ENCODE measurements at places on chromosomes 11 and 22.

DNA sequence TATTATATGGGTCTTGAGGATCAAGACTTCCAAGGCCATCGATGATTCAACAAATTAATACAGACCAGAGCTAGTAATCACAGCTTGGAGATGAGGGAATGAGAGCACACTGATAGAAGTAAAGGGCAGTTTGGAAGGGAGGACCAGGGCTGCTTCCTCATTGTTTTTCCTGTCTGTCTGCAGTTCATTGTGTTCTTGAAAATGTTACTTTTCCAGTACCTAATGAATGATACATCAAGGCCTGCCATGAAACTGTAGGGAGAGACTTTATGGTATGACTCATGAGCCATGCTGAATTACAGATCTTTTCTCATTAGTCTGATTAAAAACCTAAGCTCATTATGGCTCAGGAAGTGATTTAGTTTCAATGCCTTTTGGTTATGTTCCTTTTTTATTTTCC is 855.6 kb downstream of the KCNA4 start:
- DNase-seq: no peak

DNA sequence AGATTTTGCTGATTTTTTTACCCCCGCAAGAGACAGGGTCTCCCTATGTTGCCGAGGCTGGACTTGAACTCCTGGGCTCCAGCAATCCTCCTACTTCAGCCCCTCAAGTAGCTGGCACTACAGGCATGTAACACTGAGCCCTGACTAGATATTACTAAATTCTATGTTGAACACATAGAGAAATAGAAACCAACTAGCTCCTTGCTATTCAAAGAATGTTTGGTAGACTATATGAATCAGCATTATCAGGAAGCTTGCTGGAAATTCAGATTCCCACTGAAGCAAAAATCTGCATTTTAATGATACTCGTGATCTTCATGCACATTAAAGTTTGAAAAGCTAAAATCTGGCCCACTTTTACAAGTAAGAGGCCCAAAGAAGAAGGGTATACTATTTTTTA is 11.9 kb downstream of the TMEM41B start:
- DNase-seq: no peak

DNA sequence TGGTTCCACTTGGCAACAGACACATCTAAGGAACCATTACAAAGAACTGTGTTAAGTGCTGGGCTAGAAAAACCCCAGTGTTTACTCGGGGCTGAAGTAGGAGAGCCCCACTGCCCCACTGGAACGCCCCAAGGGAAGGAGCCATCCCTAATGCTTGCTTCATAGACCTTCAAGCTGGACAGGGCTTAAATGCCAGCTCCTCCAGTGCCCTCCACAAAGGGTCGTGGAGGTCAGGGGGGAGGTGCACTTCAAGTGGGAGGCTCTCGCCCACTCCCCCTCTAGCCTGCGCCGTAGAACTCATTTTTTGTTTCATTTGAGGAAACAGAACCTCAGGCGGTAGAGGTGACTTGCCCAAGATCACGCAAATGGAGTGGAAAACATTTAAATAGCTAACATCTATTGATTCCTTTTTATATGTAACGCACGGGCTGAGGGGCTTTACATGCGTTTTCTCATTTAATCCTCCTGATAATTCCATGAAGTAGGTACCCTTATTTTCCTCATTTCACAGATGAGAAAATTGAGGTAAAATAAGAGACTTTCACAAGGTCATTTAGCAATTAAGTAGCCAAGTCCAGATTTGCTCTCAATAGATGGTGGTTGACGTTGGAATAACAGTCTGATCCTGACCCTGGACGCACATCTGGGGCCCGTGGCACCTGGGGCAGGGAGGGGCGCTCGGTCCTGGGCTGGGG is 545 bp upstream of the ZDHHC13 start:
- no peak for DNase-seq

- DNase-seq: no peak
These were observed 22.6 kb upstream of the SERPIND1 start for GRCh38 chr22:20751185-20751851.

- DNase-seq: no peak
These were observed 144.6 kb downstream of the NECTIN1 start for GRCh38 chr11:119584193-119585042.

- no peak for DNase-seq
These were observed 1.1 kb downstream of the MAPK12 start for GRCh38 chr22:50260434-50260800.

DNA sequence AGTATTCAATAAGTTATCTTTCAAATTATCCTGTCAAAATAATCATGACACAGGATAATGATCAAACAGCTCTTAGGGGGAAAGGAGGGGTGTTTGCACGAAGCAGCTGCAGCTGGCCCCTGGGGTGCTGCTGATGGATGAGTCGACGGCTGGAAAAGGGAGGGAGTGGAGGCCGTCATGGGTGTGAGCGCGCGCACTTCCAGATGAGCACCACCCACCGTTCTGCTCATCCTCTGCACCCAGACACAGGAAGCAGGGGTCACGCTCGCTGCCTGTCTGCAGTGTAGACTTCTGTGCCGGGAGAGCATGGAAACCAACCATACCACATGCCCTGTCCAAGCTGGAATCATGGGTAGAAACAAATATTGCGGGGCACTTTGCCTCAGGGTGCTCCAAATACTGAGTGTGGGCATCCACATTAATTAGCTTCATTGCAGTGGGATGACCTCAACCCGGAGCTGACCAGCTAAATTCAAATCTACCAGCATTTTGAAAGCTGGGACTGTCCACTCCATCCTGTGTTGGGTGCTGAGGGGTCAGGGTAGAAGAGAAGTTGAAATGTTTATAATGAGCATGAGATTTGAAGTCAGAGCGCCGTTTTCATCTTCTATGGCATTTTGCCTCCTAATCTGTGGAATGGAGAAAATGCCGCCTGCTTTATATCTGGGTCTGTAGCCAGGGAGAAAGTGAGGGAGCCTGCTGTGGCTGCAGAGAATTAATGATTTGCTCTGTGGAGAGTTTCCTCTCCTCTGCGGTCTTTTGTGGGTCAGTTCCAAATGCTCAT is 802.4 kb downstream of the TBC1D22A start:
- DNase-seq: no peak

GRCh38 chr11:86799680-86800075 is 664 bp upstream of the PRSS23 start:
- no peak for DNase-seq

- DNase-seq: no peak
These were observed 233.8 kb upstream of the NCAM1 start for GRCh38 chr11:112727341-112727841.

- DNase-seq: no peak
These were observed 3.8 kb upstream of the CYP2D6 start for GRCh38 chr22:42134100-42135020.

- no peak for DNase-seq
These were observed 76.5 kb downstream of the NAT10 start for GRCh38 chr11:34181856-34182405.

DNA sequence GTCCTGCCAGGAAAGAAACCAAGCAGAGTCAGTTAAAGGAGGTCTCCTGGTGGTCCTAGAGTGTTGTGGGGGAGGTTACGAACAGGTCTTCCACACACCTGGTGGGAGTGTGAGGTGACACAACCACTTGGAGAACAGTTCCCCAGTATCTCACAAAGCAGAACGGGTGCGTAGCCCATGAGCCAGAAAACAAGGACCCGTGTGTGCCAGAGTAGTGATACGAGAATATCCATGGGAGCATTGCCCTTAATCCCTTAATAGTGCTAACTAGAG is 21.7 kb upstream of the CLDN5 start:
- no peak for DNase-seq

DNA sequence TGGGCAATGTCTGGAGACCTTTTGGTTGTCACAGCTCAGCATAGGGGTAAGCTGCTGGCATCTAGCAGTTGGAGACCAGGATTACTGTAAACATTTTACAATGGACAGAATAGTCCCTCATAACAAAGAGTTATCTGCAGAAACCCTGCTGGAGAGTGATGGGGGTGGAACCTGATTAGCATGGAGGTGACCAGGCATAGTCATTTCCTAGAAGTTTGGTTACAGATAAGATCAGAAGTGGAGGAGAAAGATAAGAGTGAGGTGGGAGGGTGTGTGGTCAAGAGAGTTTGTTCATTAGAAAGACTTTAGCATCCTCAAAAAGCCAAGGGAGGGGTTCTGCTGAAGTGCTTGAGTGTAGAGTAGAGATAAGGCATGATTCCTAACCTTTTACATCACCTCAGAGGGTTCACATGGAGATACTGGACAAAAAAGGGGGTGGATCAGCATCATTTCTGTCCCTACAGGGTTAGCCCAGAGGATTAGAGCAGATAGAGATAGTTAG is 38.8 kb downstream of the PRDM11 start:
- no peak for DNase-seq

DNA sequence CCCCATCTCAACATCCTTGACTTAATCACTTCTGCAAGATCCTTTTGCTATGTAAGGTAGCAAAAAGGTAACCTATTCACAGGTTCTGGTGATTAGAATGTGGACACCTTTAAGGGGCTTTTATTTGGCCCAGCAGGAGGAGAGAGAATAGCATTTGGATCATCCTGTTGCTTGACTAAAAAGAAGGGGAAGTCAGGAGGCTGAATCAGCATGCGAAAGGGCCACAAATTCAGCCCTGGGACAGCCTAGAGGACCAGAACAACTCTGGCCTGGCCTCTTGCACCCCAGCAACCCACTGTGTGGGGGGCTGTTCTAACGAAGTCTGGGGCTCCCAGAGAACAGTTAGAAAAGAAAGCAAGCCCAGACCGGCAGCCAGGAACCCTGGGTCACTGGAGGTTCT is 3.2 kb upstream of the HMOX1 start:
- no peak for DNase-seq

GRCh38 chr11:44531116-44531504 is 34.4 kb upstream of the CD82 start:
- no peak for DNase-seq

DNA sequence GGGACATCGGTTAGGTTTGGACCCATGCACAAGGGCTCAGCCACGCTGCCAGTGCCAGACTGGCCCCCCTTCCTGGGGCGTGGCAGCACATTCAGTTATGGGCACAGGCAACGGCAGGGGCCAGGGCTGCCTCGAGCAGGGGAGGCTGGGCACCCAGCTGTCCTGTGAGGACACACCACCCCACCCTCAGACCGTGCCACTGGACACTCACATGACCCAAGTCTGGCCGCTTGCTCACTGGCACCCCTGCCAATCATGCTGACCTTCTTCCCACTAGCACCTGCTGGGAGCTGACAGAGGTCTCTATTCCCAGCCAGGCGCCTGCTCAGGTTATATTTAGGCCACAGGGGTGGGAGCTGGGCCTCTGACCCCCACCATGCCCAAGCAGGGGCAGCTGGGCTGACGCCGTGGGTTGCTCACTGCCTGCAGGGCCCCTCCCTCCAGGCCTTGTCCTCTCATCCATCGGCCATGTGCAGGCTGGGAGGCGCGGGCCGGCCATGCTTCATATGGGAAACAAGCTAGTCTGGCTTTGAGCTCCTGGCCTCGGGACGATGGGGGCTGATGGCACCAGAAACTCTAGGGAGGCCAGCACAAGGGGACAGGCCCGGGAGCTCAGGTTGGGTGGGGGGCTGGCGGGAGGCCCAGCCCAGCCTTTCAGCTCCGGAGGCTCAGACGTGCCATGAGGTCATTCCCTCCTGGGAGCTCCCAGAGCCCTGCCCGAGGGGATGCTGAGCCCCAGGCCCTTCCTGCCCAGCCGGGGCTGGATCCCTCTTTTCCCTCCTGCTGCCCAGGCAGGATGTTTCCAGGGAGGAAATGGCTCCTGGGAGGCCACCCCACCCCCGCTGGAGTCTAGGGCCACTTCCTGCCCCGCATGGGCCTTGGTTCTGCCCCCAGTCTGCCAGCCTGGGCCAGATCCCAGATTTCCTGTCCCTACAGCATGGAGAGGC is 15.2 kb upstream of the TBX1 start:
- DNase-seq: no peak
